Caco-2 (cell line): ENCODE measurements at places on chromosomes 11 and 22.

DNA sequence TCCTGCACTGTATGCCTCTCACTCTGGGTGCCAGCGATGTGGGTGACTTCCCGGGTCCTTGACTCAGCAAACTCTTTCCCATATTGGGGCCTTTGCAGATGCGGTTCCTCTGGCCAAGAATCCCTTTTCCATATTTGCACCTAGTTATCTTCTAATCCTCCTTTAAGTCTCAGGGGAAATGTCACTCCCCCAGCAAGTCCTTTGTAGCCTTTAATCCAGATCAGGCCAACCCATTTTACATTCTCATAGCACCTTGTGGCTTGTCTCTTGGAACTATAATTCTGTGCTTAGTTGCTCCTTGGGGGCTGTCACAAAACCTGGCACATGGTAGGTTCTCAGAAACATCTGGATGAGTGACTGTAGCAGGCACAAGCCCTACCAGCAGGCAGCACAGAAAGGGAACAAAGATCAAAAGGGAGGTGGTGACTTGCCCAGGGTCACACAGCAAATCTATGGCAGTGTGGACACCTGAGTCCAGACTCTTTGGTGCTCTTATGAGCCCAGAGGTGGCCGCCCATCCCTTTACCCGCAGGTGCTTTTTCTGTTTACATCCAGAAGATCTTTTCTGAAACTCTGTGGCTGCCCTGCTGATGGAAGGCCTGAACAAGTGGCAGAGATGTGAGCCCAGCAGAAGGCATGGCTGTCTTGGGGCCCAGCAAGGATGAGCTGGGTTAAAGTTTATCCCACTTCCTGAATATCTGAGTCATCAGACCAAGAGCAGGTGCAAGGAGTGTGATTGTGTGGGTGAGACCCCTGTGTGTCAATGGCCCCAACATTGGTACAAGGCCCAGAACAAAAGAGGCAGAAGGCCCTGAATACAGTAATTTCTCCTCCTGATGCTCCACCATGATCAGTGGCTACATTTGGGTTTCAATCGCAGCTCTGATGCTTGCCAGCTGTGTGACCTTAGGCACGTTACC lies 78.6 kb upstream of the GRK3 start:
- no peak for DNase-seq

DNA sequence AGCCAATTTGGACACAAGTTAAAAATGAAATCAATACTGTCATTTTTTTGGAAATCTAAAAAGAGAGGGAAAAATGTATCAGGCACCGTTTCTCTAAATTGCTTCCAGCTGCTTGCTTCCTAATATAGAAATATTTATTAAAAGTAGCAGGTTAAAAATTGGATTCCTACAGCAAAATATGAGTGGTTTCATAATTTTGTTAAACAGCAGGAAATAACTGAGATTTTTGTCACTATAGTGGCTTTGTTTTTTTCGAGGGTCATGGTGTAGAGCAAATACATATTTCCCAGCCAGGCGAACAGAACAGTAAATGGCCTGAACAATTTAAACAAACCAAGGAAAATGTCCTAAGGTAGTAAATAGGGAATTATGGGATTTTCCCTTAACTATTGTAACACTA lies 159.7 kb downstream of the DDX10 start:
- no peak for DNase-seq

- DNase-seq = no peak
These were observed 1.5 kb downstream of the ZNRF3 start for GRCh38 chr22:28884747-28885350.

DNA sequence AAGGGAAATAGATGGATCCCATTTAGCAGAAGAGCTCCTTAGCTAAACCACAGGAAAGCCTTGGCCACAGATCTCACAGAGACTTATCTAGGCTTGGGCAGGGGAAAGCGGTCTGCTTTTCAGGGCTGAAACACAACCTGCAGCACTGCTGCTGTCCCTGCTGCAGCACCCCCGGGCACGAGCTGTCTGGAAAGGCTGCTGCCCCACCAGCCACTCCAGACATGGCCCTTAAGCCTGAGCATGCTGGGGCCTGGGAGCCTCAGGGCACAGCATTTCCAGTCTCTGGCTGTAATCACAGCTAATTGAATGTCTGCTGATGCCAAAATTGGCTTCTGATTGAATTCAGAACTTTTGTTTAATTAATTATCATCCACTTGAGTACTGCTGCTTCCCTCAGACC lies 115.0 kb downstream of the TMPRSS5 start:
- no peak for DNase-seq

DNA sequence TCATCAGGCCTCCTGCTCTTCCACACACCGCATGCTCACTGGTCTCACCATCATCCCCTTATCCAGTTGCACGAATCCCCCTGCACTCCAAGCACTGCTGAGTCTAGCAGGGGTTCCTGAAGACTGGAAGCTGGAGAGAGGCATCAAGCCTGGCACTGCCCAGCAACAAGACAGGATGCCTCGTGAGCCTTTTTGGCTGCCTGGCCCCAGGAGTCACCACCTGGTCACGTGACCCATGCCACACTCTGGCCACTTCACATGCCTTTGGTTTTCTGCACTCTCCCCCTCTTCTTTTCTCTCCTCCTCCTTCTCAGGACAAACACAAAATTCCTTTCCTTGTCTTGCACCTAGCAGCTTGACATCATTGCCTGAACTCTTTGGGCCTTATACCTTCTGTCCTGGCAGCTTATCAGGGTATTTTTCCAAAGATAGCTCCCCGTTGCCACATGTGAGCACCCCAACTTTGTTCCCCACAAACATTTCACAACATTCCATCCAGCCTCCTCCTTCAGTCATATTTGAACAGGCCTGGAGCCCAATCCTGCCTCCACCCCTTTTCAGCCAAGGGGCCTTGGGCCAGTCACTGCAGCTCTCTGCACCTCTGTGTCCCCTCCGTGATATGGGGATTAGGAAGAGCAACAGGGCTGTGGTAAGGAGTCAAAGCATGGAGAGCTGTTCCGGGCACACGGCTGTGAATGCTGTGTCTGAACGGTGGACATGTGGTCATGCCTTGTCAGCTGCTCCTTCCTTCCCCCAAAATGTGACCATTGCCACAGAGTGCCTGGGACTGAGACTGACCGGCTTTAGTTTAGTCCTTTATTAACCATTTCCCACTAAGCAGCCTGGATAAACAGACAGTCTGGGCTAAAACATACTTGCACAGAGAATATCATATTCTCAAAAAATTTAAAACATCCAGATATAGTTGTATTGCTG lies 2.8 kb upstream of the PACSIN2 start:
- no peak for DNase-seq
